Hepatocyte (in vitro differentiated cells): ENCODE measurements at places on chromosomes 3 and 15. TPM values are rescaled to one million over a fixed set of nuclear protein-coding genes. Genes with fewer than 3 reads are reported as not detected.

- no peak for DNase-seq
Measured at GRCh38 chr3:48068886-48069285, 52.7 kb upstream of the MAP4 start.

GRCh38 chr3:9130345-9131305, 118.8 kb downstream of the SRGAP3 start:
- DNase-seq = no peak

DNA sequence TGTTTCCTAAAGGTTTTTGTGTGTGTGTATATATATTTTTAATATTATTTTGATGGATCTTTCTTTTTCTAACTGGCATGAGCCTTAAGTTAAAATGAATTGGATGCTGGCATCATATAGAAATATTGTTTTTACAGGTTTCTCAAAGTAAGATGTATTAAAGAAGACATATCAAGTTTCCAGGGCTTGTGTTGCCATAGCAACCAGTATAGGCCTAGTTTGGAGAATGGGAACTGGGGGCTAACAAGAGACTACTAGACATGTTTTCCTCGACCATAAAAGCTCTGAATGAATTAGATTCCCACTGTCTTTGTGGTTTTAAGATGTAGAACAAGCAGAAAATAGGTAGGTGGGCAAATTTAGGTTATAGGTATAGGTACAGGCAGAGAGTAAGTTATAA, 771.4 kb downstream of the TUSC7 start:
- DNase-seq = no peak

DNA sequence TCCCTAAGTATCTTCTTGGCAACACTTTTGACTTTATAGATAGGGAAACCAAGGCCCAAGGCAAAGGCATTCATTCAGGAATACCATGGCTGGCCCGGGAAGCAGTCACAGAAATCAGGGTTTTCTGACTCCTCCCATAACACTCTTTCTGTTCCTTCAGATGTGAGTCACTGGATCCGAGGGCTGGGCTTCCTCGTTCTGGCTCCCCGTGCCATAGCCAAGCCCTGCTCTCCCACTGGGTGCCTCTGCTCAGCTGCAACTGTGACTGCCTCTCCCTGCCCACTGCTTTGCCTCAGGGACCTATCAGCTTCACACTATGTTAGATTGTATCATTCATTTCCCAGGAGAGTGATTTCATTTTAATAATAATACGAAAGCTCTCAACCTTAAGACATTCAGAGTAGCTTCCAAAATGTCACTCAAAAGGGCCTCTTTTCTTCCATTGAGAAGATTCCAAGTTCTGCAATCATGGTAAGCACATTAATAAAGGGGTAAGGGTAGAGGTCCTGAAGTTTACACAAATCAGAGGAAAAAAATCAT, 50.2 kb downstream of the GABRB3 start:
- DNase-seq = no peak

- DNase-seq = no peak
Measured at GRCh38 chr3:31300456-31301443, 232.0 kb upstream of the STT3B start.

DNA sequence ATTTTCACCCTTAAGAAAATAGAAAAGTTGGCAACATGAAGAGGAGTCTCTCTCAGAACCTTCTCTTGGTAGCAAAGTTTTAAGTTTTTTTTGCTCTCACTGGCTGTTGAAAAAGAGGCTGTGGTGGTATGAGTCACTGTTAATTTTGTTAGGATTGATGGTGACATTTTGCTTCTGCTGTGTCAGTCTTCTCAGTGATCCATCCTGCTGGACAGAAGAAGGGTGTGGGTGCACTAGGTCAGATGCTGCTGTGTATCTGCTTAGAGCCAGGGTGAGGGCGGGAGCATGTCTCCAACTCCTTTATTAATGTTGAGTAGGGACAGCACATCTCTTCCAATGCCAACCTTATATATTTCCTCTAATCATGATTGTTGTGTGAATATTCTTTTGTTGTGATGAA, 369.5 kb downstream of the FEZF2 start:
- no peak for DNase-seq

GRCh38 chr15:68195336-68196112, 9.6 kb downstream of the CALML4 start:
- DNase-seq = no peak

- DNase-seq = peak; percentile 96
Measured at GRCh38 chr15:92917598-92918407, 17.7 kb downstream of the CHD2 start.

DNA sequence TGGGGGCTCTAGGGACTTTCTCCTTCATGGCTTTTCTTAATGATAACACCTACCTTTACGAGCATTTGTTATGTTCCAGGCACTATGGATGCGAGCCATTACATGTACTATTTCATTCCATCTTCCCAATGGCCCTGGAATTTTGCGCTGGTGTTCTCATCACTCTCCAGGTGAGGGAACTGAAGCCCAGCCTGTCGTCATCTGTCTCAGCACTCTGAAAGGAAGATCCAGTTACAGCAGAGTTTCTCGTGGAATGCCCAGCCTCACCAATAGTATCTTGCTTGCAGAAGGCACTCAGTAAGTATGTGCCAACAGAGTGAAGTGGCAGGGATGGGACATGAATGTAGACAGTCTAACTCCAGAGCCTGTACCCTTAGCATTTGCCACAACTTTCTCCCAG, 56.8 kb downstream of the NOX5 start:
- no peak for DNase-seq

GRCh38 chr3:160771811-160772459, 15.9 kb downstream of the PPM1L start:
- DNase-seq = peak; percentile 7

DNA sequence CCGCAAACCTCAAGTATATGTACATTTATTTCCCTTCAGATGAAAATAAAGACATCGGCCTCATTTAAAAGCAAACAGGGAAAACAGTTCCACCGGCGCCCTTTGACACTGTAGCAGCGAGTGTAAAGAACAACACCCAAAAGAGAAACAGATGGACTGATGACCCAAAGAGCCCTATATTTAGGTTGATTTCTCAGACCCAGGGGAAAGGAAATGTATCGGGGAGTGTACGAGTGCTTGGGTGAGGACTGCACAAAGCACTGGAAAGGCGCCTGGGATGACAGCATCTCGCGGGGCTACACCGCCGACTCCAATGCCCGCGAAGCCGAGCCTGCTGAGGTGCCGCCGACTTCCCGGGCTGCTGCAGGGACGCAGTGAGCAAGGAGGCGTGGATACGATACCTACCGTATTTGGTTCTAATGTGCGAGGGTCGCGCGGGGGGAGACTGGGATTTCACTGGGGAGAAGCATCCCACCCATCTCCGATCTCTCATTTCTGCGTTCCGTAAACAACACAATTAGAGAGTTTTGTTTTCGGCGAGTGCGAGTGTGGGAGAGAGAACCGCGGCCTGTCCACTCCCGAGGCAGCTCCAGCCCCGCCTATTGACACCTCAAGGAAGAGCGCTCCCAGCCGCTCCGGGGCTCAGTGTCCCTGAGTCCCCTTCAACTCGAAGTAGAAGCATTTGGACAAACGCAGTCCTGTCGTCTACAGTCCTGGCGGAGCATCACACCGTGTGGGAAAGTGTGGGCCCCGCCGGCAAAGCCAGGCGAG, 2.0 kb downstream of the MECOM start:
- DNase-seq = peak; percentile 64

GRCh38 chr3:129226374-129226773, 23.0 kb upstream of the COPG1 start:
- no peak for DNase-seq

DNA sequence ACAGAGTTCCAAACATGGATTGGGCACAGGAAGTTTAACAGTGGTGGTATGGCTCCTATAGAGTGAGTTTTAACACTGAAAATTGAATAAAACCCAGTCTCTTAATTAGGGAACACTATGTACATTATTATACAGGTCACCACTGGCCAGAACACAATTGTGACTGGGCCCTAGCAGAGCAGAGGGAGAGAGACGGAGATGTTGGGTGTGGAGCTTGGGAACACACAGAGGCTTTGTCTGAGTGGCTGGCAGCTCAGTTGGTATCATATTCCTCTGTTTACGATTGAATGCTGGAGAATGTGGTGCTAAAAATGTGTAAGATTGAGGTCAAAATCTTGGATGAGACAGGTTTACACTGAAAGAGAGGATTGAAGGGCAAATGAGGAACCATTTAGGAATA, 6.8 kb upstream of the MOBP start:
- DNase-seq = no peak

GRCh38 chr15:57259568-57260040, 116.7 kb upstream of the CGNL1 start:
- DNase-seq = no peak

DNA sequence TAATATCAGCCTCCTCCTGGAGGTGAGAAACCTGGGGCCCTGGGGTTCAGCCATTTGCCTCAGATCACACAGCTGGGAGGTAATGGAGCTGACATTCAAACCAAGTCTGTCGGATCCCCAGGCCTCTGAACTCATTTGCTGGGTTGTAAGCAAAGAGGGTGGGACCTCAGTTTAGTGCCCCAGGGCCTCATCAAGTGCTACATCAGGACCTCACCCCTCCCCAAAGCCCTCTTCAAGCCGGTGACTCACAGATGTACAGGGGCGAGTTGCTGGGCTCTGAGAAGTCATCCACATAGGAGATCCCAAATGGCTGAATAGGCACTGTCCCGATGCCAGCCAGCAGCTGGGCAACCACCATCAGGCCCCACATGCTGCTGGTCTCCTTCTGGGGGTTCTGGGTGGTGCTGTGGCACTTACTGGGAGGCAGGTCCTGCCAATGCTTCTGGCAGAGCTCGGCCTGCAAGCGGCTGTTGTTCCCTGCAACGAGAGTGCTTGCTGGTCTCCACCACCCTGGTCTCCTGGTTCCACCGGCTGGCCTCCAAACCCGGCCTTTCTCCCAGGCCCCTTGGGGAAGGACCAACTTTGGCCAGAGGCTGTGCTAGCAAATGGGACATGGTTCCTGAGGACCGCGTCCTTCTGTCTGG, 59.2 kb upstream of the RAB6B start:
- no peak for DNase-seq

GRCh38 chr3:12935861-12936830, 94.8 kb upstream of the RPL32 start:
- no peak for DNase-seq

GRCh38 chr15:78224023-78224411, 10.3 kb downstream of the ACSBG1 start:
- no peak for DNase-seq

- no peak for DNase-seq
Measured at GRCh38 chr3:48024401-48024800, 8.2 kb upstream of the MAP4 start.

DNA sequence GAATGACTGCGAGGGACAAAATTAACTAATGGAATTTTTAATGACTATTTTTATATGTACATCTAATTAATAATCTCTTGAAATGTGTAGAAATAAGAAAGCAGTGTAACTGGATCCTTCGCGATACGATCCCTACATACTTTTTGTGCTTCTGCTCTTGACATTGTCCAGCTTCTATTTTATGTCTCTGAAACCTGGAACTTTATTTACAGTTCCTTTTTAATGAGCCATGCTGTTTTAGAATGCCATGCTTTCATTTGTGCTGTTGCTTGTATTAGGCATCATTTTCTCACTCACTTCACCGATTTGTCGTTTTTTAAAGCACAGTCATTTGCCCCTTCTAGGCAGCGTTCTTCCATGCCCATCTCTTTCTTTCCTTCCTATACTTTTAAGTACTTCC, 301.3 kb downstream of the EDEM1 start:
- no peak for DNase-seq

GRCh38 chr3:195761567-195762248, 40.9 kb downstream of the MUC20 start:
- no peak for DNase-seq

- DNase-seq = no peak
Measured at GRCh38 chr3:139128803-139129202, 84.1 kb upstream of the PRR23C start.

DNA sequence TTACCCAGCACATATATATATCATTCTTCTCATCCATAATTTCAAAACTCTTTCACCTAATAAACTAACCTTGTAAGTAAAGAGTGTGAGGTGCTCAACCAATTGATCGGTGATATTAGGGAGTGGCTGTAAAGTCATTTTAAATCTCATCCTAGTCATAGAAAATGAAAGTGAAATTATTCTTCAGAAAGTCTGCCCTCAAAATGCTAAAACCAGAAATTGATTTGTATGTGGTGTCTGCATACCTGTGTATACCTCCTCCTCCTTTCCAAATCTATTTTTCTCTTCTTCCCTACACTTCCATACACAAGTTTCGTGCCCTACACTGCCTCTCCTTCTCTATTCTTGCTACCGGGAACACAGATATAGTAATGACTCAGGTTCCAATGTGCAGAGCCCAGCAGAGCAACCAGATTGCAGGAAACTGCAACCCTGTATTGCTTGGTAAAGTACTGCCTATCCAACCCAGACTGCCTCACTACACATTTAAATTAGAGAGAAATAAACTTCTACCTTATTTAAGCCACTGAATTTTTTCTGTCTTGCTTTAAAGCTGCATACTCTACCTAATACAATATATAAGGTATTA, 7.4 kb upstream of the TBC1D5 start:
- peak; percentile 14 for DNase-seq

GRCh38 chr15:53762916-53763315, 3.5 kb upstream of the WDR72 start:
- no peak for DNase-seq

DNA sequence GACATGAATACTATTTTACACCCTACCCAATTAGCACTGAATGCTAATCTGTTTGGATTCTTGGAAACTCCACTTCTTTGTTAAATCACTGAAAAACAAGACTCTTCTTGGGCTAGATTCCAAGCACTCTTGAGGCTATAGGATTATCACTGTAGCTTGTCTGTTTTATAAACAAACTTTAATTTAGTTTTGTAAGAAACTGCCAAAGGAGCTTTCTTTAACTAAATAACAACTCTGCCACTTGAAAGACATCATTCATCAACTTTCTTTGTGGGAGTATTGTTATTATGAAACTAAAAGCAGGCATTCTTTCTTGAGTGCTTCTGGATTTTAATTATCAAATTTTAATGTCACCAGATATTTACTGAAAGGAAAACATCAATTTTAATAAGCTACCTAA, 24.1 kb downstream of the CBLB start:
- DNase-seq = no peak

GRCh38 chr3:114285648-114286230, 8.1 kb upstream of the TIGIT start:
- no peak for DNase-seq

GRCh38 chr15:66169023-66169422, 84.5 kb downstream of the MEGF11 start:
- no peak for DNase-seq

GRCh38 chr15:41983221-41983620, 10.9 kb upstream of the EHD4 start:
- DNase-seq = no peak

MEF2A gene
- 43.9 and 56.7 TPM in 2 replicates for total RNA-seq

ARPP21 gene
- not detected in 2 replicates for total RNA-seq

TUSC2 gene
- 30.0 and 33.1 TPM in 2 replicates for total RNA-seq

TGM5 gene
- not detected in 2 replicates for total RNA-seq

CCDC80 gene
- total RNA-seq = 26.6 and 27.1 TPM in 2 replicates

EIF2A gene
- 112 TPM in 2 replicates for total RNA-seq

DUOXA2 gene
- 13.8 and 24.6 TPM in 2 replicates for total RNA-seq

BNC1 gene
- total RNA-seq = 13.5 and 24.3 TPM in 2 replicates

GOLGA6B gene
- total RNA-seq = 0.08 TPM in 1 of 2 replicates, not detected in the other

SCAMP5 gene
- total RNA-seq = 17.8 and 18.8 TPM in 2 replicates

RFT1 gene
- 15.9 and 18.5 TPM in 2 replicates for total RNA-seq

MANF gene
- 173 and 178 TPM in 2 replicates for total RNA-seq

LRRC2 gene
- 0.28 and 0.60 TPM in 2 replicates for total RNA-seq

MYLK gene
- total RNA-seq = 17.7 and 27.1 TPM in 2 replicates
